ENCODE measurements at places on chromosomes 4 and X.

GRCh38 chr4:68570122-68570507, 6.0 kb downstream of the UGT2B17 start:
- no peak for DNase-seq

DNA sequence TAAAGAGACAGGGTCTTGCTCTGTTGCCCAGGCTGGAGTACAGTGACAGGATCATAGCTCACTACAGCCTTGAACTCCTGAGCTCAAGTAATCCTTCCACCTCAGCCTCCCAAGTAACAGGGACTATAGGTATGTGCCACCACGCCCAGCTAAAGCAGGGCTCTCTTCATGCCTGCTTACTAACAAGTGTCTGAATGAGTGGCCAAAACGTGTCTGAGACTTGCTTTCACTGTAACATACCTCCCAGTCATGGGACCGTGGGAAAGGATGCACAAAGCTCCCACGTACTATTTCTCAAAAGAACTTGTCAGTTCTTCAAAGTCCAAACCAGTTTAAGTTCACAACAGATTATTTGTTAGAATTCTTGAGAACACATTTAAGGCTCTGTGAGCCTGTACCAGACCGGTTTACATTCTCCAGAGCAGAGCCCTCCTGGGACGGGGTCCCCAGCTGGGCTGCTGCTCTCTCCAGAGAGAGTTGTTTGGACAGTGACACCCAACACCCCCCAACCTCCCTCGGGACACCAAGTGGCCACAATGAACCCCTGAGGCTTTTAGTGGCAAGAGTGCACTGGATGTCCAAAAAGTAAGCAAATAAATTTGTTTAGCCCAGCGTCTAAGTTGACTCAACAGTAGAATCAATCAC, 24.1 kb downstream of the SH3KBP1 start:
- DNase-seq = no peak

DNA sequence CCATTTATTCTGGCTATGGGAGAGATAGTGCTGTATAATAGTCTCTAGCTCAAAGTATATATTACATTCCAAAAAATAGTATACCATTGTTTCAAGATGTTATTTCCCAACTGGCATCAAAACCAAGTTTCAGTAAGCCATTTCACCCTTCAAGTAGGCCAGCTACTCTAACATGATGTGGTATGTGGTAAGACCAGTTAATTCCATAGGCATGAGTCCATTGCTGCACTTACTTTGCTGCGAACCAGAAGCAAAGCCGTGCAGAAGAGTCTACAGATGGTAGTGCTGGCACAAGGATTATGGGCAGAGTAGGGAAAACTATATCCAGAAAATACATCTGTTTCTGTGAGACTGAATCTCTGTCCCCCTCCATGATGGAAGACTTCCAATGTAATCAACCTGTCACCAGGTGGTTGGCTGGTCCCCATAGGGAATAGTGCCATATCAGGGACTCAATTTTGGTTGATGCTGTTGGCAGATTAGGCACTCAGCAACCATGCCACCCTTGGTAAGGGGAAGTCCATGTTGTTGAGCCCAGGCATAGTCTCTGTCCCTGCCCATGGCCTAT, 49.8 kb upstream of the HSD17B10 start:
- no peak for DNase-seq

GRCh38 chr4:123485601-123486000, 89.0 kb downstream of the SPRY1 start:
- DNase-seq = no peak

DNA sequence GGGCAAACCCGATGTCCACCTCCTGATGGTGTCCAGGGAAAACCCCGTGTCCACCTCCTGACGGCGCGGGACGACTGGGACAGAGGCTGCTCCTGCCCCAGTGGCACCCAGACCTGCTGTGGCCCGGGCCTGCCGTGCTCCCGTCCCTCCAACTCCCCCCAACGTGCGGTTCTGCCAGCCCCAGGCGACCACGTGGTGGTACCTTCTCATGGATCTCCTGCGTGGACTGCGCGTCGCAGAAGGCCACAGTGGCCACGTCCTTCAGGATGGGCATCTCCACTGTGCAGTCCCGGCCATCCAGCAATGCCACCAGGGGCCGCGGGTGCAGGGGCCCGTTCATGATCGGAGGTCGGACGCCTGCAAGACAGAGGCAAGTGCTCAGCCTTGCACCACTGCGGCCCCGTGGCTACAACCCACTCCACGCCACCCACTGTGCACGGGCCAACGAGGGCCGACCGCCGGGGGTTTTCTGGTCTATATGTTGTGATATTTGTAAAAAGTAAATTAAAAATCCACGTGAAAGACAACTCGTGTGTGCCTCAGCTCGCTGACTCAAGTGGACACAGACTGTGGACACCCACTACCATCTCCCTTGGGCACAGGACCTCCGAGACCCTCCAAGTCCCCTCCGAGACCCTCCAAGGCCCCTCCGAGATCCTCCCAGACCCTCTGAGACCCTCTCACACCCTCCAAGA, 10.8 kb downstream of the CTBP1 start:
- DNase-seq = no peak

DNA sequence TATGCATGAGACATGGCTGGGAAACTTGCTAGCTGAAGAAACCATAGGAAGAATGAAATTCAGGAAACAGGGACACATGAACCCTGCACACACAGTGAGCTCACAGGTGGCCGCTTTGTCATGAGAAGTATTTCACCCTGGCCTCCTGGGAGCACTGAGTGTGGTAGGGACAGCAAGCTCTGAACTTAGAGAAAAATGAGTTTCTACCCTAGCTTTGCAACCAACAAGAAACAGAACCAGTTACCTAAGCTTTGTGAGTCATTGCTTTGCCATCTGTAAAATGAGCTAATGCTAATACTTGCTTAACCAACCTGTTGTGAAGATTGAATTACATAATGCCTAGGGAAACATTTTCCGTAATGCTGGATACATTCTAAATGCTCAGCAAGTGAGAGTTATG, 206.6 kb upstream of the HS3ST1 start:
- DNase-seq = no peak

- no peak for DNase-seq
Observed at GRCh38 chr4:102527695-102528283, 26.6 kb downstream of the NFKB1 start.

DNA sequence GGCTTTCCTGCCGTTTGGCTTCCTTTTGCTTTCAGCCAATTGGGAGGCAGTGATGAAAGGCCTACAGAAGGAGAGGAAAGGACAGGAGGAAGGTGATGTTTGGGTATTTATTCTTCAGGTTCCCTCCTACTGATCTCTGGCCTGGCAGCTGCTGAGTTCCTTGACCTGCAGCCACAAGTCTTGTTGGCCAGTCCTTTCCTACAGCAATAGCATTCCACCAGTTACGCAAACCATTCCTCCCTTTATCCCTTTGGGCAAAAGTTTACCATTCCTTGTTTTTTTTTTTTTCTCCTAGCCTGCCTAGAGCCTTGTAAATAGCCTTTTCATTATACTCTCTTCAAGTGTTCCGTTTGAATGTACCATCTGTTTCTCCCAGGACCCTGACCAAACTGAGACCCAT, 198.1 kb upstream of the FTHL17 start:
- DNase-seq = no peak

GRCh38 chr4:108833046-108833445, 70.2 kb upstream of the ETNPPL start:
- DNase-seq = no peak

DNA sequence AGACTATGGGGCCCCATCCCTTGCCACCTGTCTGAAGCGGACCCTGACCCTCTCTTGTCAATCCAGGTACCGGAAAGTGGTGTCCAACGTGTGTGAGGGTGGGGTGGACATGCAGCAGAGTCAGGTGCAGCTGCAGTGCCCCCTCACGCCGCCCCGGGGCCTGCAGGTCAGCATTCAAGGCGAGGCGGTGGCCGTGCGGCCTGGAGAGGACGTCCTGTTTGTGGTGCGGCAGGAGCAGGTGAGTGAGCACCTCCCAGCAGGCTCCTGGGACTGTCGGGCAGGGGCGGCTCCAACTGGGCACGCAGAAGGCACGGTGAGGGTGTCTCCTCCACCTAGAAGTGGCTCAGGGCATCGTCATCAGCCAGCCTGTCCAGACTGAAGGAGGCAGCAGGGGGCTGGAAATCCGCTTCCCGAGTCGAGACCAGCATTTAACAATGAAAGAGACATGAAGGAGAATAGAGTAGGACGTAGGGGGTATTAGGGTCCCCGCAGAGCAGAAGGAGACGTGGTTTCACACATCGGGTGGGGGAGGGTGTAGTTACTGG, 221.6 kb downstream of the AFAP1 start:
- no peak for DNase-seq

DNA sequence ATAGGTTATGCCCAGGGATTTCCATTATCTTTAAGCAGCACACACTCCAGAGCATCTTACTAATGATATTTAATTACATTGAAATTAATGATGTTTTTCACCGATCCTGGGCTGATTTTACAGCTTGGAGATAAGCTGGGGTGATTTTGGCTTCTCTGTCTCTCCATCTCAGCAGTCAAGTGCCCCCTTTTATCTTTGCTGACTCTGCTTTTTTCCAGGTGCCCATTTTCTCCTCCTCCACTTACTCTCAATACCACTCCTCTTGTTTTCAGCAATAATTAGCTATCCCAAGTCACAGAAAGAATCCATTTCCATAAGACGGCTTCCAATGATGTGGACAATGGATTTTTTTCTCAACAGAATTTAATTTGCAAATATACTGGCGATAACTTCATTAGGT, 266.7 kb downstream of the GBA3 start:
- no peak for DNase-seq

DNA sequence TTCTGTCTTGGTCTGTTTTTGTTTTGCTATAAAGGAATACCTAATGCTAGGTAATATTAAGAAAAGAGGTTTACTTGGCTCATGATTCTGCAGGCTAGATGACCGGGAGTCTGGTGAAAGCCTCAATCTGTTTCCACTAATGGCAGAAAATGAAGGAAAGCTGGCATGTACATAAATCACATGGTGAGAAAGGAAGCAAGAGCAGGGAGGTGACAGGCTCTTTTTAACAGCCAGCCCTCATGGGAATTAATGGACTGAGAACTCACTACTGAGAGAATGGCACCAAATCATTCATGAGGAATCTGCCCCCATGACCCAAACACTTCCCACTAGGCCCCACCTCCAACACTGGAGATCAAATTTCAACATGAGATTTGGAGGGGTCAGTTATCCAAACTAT, 27.6 kb downstream of the SATL1 start:
- no peak for DNase-seq

DNA sequence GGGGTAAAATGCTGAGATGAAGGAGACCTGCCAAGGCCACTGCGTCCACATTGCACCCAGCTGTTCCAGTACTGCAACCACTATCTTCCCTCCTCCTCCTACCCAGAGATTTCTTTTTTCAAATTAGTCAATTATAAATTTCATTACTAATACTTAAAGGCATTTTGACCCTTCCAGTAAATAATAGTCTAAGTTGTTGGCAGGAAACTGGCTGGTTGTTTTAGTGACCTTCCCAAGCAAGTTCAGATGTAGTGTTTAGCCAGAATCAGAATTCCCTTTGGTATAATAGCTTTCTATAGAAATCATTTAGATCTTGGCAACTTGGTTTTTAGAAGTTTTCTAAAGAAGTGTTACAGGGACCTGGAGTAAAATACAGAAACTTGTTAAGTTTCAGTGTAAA, 66.0 kb downstream of the AASDH start:
- DNase-seq = no peak

GRCh38 chrX:114774691-114775090, 190.8 kb downstream of the HTR2C start:
- no peak for DNase-seq

DNA sequence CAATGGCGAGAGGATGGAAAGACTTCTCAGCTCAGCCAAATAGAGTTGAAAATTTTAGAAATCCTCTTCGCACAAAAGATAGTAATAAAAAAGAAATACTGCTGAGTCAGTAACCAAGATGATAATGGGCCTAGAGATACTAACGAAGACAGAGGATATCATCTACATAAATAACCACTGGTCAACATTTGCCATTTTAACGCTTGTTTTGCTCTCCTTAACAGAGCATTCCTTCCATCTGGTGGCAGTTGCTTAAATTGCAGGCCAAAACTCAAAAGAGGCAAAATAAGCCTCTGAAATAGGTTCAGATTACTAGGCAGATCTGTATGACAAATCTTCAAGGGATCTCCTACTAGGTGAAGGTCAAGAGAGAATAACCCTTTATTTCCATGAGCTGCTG, 51.7 kb upstream of the MCF2 start:
- no peak for DNase-seq

DNA sequence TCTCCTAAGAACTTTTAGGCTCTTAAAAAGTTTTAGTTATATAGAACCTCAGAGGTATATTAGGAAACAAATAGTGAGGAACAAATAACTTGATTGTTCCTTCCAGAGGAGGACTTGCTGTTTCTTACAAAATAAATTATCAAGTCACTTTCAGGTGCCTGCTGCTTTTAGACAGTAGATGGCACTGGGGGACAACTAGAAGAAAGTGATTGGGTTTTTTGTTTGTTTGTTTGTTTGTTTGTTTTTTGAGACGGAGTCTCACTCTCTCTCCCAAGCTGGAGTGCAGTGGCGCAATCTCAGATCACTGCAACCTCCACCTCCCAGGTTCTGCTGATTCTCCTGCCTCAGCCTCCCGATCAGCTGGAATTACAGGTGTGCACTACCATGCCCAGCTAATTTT, 35.4 kb upstream of the CDKL5 start:
- DNase-seq = no peak

GRCh38 chr4:72791054-72791453, 222.0 kb upstream of the ADAMTS3 start:
- DNase-seq = no peak

DNA sequence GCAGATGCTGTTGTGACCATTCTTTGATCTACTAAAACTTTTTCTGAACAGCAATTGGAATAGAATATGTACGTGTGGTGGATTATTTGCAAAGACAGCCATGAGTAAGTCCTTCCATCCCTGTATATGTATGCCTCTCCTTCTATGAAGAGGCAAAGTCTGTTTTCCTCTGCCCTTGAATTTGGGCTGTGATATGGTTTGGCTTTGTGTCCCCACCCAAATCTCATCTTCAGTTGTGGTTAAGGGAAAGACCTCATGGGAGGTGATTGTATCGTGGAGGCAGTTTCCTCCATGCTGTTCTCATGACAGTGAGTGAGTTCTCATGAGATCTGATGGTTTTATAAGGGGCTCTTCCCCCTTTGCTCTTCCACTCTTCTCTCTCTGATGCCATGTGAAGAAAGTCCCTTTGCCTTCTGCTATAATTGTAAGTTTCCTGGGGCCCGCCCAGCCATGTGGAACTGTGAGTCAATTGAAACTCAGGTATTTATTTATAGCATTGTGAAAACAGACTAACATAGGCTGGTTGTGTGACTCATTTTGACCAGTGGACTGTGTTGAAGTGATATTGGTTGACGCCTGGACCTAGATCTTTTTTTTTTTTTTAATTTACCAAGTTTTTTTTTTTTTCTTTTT, 108.3 kb upstream of the CAMK2D start:
- DNase-seq = peak; percentile 29

GRCh38 chrX:39125834-39126233, 324.6 kb downstream of the MID1IP1 start:
- no peak for DNase-seq

DNA sequence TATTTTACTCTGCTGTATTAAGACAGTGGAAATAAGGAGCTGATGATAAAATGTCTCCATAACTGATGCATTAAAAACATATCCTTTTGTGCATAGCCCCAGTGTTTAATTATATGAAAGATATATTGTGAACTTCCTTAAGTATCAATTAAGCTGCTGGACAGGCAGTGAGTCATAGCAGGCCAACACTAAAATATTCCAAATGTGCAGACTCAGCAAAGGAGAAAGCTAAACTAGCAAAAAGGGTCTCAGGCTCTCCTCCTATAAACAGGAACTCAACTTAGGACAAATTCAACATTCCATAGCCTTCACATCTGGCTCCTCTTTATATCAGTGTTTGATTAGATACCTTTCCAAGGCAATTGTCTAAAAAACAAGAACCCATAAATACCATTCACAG, 15.6 kb downstream of the TNMD start:
- no peak for DNase-seq

- no peak for DNase-seq
Observed at GRCh38 chr4:139728840-139729239, 63.2 kb downstream of the MGST2 start.

Data from stimulated activated CD4-positive, alpha-beta T cell treated with anti-CD3 and anti-CD28 coated beads, Interleukin-2, amount 100 ng/mL, for 4 hours (primary cell).